ENCODE measurements at places on chromosomes 4 and X. TPM values are rescaled to one million over a fixed set of nuclear protein-coding genes. Genes with fewer than 3 reads are reported as not detected.

GRCh38 chrX:3690140-3690539 is 23.3 kb downstream of the PRKX start:
- DNase-seq: no peak

DNA sequence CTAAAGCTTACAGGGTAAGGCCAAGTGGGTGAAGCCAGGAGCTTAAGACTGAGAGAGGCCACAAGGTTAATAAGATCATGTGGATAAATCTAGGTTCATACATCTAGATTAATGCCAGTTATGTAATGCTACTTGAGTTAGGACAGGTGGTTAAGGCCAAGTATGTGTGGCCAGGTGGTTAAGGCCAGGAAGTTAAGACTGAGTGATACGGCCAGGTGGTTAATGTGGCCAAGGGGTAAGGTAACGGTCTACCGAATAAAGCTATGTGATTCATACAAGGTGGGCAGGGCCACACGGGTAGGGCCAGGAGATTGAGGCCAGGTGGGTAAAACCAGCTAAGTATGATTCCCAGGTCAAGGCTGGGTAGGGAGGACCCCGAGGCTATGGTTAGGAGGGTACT is 223.0 kb downstream of the TACR3 start:
- peak; percentile 2 for DNase-seq

DNA sequence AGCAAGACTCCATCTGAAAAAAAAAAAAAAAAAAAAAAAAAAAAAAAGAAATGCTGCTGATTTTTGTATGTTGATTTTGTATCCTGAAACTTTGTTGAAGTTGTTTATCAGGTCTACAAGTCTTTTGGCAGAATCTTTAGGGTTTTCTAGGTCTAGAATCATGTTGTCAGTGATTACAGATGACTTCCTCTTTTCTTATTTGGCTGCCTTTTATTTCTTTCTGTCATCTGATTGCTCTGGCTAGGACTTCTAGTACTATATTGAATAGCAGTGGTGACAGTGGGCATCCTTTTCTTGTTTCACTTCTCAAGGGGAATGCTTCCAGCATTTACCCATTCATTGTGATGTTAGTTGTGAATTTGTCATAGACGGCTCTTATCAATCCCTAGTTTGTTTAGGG is 334.4 kb downstream of the SPRY1 start:
- DNase-seq: no peak

DNA sequence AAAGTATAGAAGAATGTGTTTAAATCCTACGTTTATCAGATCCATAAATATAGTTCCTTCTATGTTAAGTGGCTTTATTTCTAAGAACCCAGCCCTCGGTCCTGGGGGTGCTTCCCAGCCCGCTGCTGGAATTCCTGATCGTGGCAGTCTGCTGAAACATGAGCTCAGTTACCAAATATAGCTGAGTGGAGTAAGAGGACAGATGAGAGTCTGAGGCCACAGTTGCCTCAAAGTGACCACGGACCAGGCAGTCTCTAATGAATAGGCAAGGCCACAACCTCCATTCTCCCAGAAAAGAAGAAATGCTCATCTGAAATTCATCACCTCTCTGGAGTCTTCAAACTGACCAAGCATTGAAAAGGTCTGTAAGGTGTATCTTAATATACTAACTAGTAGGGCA is at the start of gene PALLD:
Gene PALLD, plus strand, starts transcription at position 219 of the 400 bp plus-strand sequence.
- DNase-seq: no peak

- DNase-seq: no peak
Observed at GRCh38 chr4:53313510-53313909, 52.4 kb downstream of the SCFD2 start.

DNA sequence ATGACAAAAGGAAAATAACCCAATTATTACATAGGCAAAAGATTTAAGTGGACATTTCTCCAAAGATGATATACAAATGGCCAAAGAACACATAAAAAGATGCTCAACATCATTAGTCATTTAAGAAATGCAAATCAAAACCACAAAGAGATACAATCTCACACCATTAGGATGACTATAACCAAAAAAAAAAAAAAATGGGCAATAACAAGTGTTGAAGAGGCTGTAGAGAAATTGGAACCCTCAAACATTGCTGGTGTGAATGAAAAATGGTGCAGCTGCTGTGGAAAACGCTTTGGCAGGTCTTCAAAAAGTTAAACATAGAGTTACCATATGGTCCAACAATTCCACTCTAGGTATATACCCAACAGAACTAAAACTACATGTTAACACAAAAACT is 5.6 kb upstream of the PRDX4 start:
- DNase-seq: no peak

DNA sequence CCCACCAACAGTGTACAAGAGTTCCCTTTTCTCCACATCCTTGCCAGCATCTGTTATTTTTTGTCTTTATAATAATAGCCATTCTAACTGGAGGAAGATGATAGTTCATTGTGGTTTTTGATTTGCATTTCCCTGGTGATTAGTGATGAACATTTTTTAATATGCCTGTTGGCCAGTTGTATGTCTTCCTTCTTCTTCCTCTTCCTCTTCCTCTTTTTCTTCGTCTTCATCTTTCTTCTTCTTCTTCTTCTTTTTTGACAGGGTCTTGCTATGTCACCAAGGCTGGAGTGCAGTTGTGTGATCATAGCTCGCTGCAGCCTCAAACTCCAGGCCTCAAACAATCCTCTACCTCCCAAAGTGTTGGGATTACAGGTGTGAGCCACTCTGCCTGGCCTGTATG is 87.4 kb downstream of the CCDC160 start:
- no peak for DNase-seq

The MSANTD1 gene
- 0.50 TPM for total RNA-seq

The EPHA5 gene
- 0.07 TPM for total RNA-seq

The APBB2 gene
- 52.7 TPM for total RNA-seq

DNA sequence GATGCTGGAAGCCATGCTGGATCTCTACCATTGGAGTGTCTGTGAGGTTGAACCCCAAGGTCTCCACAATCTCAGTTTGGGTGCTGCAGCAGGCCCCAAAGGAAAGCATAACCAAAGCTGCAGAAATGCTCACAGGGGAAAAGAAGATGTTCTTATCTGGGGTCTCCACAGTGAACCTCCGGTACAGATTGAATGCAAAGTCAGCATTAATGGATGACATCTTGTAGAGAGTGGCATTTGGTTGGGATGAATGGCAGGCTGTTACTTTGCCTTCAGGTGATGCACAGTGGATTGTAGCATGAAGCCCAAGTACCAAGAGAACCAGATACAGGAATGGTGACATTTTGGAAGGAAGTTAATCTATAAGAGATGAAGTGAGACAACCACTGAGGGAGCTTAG is 1.8 kb downstream of the SERPINA7 start:
- no peak for DNase-seq

The RASGEF1B gene
- 13.6 TPM for total RNA-seq

GRCh38 chr4:142528433-142528832 is 317.7 kb downstream of the INPP4B start:
- DNase-seq: no peak

DNA sequence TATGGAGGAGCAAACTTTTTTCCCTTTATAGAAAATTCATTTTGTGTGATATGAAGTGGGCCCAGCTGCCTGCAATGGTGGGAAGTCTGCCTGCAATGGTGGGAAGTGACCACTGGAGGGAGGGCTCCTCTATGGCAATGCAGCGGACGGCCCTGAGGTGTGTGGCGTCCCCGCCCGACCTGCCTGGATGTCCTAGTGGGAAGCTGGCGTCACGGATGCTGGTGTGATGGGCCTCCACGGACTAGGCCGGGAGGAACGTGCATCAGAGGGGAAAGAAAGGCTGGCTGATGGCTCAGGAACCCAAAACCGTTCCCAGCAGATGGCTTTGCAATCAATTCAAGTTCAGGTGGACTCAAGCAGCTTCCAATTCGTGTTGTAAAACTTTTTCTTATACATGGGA is 177.9 kb downstream of the AFAP1 start:
- DNase-seq: no peak

- no peak for DNase-seq
Observed at GRCh38 chr4:124904723-124905388, 192.3 kb upstream of the ANKRD50 start.

GRCh38 chr4:186840771-186841301 is 117.2 kb upstream of the FAT1 start:
- DNase-seq: no peak

The GLA gene
- 24.4 TPM for total RNA-seq

DNA sequence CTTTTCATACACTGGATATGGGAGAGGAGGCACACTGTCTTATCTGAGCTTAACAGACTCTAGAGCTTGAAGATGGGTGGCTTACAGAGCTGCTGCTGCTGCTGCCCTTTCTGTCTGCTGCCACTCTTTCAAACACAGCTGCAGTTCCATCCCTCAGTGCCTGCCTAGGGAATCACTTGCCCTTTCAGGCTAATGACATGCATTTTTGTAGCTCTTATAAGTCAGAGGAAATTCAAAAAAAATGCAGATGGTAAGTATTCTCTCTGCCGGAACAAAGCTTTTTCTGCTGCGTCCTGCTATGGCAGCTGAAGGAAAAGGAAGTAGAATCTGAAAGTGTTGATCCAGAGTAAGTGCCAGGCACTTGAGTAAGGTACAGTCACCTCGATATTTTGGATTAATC is 460.4 kb upstream of the DIAPH2 start:
- DNase-seq: no peak

- no peak for DNase-seq
Observed at GRCh38 chr4:109614466-109614865, 54.4 kb downstream of the MCUB start.

DNA sequence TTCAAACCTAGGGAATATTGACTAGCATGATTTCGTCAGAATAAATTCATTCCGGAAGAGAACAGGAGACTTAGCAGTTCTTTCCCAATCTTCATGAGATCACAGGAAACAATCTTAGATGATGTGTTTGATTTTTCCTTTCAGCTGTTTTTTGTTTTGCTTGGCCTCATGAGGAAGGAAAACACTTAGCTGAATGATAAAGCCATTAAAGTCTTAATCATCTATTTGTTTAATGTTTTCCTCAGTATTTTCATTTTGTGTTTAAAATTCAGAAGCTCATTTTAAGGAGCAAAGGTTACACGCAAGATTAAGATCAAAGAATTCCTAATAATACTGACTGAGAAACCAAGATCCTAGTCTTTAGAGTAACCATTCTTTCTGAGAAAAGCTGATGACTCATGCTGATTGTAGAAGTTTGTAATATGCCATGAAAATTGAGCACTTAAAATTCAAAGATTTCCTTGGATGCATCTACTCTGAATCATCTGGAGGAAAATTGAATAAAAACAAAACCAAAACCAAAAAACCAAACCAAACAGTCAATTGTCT is 15.4 kb upstream of the TBC1D19 start:
- DNase-seq: peak; percentile 85

GRCh38 chrX:97740886-97741285 is 857.2 kb downstream of the RPA4 start:
- no peak for DNase-seq

GRCh38 chrX:55102754-55103153 is 13.9 kb downstream of the PAGE2 start:
- DNase-seq: no peak

The ART3 gene
- total RNA-seq: not detected

The ETDA gene
- not detected for total RNA-seq

GRCh38 chr4:7750523-7750922 is 189.1 kb downstream of the AFAP1 start:
- no peak for DNase-seq

DNA sequence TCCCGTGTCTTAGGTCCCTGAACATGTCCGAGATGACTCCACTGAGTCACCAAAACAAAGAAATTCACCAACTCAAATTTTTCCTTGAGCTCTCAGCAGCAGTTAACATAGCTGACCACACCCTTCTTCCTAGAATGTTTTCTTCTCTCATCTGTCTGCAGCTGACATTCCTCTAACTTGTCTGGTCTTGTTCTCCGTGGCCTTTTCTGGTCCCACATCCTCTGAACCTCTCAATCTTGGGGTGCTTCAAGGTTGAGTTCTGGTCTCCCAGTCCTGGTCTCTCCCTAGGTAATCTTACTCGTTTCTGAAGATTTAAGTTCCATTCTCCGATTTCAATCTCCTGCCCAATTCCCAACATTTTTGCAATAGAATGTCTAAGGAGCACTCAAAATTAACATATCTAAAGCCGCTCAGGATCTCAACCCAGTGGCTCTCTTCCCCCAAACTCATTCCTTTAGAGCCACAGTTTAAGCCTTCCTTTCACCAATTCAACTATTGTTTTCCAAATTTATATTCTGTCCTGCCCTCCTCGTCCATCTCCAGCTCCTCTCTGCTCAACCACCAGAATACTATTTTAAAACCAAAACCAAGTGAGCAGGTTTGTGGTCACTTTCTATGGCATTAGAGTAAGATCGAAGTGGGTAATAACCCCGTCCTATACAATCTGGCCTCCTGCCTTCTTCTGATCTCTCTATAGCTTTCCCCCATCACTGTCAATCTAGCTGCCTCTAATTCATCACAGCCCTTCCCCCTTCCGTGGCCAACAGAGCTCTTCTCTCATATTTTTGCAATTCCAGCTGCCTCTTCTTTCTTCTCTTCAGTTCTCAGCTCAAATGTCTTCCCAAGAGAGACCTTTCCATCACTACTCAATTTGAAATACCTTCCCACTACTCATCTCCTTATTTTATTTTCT is 1.2 kb downstream of the TRIML2 start:
- DNase-seq: no peak

The HS6ST2 gene
- 6.6 TPM for total RNA-seq

DNA sequence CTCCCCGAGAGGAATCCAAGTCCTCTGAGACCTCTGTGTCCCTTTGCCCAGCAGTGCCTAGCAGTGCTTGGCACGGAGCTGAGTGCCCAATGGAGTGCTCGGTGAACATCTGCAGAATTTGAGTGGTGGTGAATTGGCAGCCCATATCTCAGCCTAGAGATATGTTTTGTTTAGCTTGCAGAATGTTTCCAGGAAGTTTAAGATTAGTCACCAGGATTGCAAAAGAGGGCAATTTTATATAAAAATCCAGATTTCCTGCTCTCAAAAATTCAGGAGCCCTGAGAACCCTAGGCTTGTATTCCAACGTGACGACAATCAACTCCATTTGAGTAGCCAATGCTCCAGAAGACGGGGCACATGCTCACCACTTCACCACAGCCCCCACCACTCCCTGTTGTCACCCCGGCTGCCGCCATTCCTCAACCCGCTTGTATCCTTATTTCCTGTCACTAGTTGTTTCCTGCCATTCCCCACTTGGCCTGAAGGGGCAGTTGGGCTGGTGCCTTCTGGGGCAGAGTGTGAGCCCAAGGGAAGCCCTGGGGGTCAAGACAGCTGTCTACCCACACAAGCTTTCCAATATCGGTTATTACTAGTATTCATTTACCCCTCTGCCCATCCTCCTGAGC is 116.9 kb downstream of the EFNB1 start:
- no peak for DNase-seq

The NAP1L3 gene
- total RNA-seq: 3.2 TPM

The USP26 gene
- total RNA-seq: not detected

All from kidney epithelial cell (primary cell).